ENCODE measurements at places on chromosomes 1 and 21. TPM values are rescaled to one million over a fixed set of nuclear protein-coding genes. Genes with fewer than 3 reads are reported as not detected.
A peak's percentile ranks its signal among the peaks of the same experiment; 100 is the strongest.

The CLCA1 gene
- not detected for total RNA-seq

DNA sequence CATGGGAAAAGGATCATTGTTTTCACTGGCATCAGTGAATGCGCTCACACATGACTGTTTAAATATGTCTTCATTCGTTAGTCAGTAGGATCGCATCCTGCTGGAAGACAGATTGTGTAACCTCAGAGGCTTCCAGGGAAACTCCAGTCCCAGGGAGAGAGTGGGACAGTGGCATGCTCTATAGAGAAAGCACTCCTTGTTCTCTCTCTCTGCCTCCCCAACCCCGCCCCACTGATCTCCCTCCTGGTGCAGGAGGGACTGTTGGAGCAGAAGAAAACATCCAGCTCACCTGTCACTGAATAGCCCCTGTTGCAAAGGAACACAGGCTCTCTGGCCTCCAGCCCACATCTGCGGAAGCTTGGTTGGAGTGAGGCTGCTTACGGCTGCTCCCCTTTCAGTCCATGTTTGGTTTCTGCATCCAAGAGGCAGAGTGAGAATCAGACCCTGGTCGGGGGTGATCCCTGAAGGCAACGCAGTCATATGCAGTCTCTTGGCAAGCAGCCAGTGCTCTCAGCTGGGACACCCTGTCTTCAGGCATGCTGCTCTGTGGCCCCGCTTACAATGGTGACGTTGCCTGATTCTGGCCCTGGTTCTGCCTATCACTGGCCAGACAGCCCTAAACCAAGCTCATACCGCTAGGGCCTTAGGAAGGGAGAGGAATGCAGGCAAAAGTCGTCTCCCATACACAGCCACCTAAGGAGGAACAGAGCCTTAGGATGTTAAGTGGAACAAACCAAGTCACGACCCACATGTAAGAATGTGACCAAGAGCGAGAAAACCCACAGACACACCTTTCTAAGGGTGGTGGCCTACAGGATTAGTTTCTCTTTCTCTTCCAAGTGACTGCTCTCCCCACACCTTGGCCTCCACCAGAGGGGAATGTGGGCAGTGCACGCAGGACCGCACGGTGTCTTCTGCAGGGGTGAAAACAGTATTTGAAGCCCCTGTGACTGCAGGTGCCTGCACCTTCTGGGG is 39.7 kb downstream of the BACE2 start:
- DNase-seq = no peak

- DNase-seq = no peak
Measured at GRCh38 chr1:230979952-230980351, 1.1 kb downstream of the ARV1 start.

DNA sequence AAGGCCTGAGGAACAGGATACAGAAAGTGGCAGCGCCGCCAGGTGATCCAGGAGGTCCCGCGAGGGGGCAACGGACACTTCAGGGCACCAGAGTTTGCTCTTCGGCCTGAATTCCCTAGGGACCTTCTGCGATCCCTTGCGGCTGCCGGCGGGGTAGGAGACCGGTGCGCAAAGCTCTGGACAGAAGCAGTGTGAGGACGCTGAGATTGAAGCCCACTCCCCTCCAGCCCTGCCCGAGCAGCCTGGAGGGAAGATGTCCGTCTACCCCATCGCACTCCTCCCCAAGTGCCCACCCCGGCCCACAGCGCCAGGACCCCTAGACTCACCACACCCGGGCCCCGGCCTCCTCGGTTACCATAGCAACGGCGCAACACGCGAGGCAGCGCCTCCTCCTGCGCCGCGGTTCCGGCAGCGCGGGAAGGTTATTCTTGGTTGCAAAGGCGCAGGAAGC is at the start of gene ANKRD45:
Gene ANKRD45, minus strand, starts transcription at position 361 of the 451 bp plus-strand sequence. CDS start 10,433 bp downstream, outside the sequence.
- no peak for DNase-seq

- peak; percentile 38 for DNase-seq
Measured at GRCh38 chr1:91555074-91555730, 54.6 kb downstream of the CDC7 start.

DNA sequence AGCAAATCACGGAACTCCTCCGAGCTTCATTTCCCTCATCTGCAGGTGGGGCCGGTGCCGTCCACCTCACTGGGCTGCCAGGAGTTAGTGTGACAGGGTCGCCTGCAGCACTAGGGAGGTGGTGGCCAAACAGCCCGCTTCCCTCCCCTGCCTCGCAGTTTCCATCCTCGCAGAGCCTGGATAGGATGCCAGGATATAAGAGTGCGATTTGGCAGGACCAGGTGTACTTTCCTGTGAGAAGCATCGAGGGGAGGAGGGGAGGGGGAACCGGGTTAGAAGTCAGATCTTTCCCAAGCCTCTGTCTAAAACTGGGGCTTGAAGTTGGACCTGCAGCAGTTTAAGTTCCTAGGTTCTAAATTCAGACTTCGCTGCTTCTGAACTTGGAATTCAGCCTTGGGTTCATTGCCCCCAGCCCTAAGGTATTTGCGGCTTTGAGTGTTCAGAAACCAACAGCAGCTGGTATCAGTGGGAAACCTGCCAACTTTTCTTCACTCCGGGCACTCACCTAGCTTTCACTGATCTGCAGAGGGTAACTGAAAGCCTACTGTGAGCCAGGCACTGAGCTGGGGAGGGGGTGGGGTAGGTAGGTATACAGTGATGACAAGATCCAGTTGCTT is 1.7 kb upstream of the JUN start:
- DNase-seq = peak; percentile 80

- DNase-seq = no peak
Measured at GRCh38 chr1:71548398-71548890, 467.6 kb upstream of the ZRANB2 start.

GRCh38 chr1:58812926-58813325 is 29.1 kb upstream of the JUN start:
- DNase-seq = no peak

The IPP gene
- total RNA-seq = 8.8 TPM

The SLC2A5 gene
- not detected for total RNA-seq

DNA sequence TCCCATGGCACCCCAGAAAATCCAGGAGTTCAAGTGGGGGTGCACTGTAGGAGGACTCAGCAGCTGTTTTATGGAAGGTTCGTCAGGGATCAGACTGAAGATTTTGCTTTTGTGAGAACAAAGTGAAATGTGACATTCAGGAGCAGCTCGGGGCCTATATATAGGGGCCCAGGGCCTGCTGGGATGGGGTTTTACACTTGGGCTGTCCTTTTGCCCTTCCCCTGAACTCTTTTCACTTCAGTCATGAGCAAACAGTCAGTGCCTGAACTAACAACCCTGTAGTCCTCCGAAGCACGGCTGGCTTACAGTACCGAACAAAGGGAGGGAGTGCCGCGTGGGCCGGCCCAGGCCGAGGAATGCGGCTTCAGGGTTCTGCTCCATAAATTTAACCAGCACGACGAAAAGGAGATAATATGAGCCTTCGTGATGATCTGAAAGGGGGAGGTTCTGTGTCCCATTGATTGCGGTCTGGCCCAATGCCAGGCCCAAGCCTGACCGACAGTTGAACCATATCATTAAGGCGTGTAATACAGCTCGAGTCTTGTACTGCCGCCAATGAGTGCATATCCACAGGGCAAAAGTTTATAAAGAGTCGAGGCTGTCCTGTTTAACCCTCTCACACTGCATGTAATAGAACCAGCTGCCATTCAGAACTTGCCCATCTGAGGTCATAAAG is 139.9 kb downstream of the DHRS3 start:
- DNase-seq = peak; percentile 98

GRCh38 chr1:50418600-50419109 is 4.6 kb downstream of the DMRTA2 start:
- no peak for DNase-seq

GRCh38 chr1:150093805-150094204 is 26.2 kb downstream of the VPS45 start:
- DNase-seq = no peak

The SLAMF1 gene
- total RNA-seq = not detected

The RNPC3 gene
- 5.6 TPM for total RNA-seq

The CD247 gene
- 0.17 TPM for total RNA-seq

DNA sequence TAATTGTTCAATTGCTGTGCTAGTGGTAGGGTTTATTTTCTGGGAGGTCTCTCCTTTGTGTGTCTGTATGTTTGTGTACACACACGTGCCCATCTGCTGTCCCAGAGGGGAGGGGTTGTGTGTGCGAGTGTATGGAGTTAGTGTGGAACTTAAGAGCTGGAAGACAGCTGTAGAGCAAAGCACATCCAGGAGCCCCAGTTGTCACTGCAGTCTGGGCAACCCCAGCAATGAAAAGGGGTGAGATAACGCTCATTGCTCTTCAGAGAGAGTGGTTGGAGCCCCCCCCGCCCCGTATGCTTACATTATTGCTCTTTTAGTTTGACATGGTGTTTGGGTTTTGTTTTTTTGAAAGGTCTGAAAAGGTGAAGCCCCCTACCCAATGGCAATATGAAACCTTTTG is 36.9 kb downstream of the NCF2 start:
- no peak for DNase-seq

The SPRR2B gene
- not detected for total RNA-seq

DNA sequence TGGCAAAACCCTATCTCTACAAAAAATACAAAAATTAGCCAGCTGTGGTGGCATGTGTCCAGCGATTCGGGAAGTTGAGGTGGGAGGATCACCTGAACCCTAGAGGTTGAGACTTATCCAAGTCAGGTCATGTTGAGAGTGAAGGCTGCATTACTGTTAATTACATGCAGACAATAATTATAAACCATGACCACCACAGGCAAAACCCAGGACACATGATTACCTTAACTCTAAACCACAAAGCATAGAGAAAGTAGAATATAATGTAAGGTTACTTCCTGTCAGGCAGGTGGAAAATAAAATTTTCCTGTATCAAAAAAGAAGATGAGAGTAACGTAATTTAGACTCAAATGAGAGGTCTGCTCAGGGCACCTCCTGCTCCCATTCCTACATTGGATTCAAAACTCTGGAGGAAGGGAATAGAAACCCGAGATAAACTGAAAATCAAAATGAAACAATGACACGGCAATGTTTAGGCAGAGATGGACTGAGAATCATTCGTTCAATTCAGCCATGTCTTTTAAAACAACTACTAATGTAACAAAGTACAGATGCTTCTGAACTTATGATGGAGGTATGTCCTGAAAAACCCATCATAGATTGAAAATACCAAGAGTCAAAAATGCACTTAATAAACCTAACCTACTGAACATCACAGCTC is 33.6 kb downstream of the RGS8 start:
- DNase-seq = no peak

DNA sequence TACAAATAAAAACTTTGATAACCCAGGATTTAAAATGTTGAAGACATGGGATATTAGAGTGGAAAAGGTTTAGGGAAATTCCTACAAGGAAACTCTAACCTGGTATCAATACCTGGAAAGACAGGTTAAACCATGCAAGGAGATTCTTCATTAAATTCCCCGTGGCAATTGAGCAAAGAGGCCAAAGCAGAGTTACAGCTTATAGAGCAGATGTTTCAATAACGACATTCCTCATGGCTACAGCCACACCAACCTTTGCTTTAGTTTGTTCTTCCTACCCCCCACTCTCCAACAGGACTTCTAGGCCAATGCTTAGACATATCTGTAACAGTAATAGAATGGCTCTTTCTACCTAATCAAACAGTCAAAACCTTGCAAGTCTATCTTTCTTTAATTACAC is 271.3 kb downstream of the COL11A1 start:
- DNase-seq = peak; percentile 70

Measured in PC-3 (cell line).